ENCODE measurements at places on chromosomes 7 and 10.

GRCh38 chr10:95508730-95509129, 52.4 kb downstream of the SORBS1 start:
- no peak for DNase-seq

GRCh38 chr10:118342638-118343020, 505 bp upstream of the FAM204A start:
- no peak for DNase-seq

GRCh38 chr7:46291601-46292150, 370.6 kb upstream of the IGFBP3 start:
- peak; percentile 2 for DNase-seq

- DNase-seq = no peak
Observed at GRCh38 chr10:88234297-88234696, 348.8 kb downstream of the RNLS start.

GRCh38 chr7:66741-67140, 125.6 kb upstream of the FAM20C start:
- no peak for DNase-seq

DNA sequence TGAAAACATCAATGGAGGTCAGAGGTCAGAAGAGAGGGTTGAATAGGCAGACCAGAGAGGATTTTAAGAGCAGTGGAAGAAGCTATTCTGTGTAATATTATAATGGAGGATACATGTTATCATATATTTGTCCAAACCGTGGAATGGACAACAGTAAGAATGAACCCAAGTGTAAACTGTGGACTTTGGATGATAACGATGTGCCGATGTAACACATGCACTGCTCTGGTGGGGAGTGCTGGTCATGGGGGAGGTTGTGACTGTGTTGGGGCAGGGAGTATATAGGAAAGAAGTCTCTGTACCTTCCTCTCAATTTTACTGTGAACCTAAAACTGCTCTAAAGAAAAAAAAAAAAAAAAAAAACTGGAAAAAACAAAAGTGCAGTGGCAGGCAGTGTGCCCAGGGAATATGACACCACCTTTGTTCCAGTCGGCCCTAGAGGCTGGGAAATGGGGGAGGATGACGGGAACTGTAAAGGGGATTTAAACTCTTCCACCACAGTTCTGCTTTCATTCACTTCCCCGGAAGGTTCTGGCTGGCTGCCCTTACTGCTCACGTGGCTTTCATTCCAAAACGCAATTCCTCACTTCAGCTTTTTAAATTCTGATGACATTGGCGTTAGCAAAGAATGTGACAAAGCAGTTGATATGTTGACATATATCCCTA, 113.7 kb upstream of the ANKRD1 start:
- peak; percentile 8 for DNase-seq

DNA sequence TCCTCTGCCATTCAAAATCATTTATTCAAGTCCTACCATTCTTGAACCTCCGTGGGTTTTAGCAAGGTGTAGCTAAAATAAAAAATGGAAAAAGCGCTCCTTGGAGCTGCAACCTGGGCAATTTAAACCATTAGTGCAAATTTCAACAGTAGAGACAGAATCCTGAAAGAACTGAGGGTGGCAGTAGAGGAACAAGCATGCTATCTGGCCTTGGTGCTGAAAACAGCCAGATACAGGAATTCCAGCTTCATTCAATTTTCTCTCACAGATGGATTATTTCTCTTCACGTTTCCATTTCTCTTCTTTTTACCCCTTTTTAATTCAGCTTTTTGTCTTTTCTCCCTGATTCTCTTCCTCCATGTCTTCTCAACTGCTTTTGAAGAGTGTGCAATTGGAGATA, 77.7 kb downstream of the OTUD1 start:
- no peak for DNase-seq

DNA sequence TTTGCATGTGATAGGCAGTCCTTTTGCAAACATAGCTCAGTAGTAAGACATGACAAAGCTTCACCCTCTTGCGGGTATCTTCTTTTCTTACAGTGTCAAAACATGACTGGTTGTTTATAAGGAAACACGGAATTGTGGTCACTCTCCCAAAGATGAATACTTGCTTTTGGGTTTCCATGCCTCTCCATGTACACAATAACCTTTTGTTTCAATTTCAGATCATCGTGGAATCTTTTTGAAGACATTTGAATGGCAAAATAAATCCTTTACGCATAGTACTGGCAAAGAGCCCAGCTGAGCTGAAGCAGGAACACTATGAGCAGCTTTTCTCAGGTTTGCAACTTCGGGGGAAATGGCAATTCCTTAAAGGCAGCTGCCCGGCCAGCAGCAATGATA, 156.8 kb upstream of the FRMD4A start:
- no peak for DNase-seq

DNA sequence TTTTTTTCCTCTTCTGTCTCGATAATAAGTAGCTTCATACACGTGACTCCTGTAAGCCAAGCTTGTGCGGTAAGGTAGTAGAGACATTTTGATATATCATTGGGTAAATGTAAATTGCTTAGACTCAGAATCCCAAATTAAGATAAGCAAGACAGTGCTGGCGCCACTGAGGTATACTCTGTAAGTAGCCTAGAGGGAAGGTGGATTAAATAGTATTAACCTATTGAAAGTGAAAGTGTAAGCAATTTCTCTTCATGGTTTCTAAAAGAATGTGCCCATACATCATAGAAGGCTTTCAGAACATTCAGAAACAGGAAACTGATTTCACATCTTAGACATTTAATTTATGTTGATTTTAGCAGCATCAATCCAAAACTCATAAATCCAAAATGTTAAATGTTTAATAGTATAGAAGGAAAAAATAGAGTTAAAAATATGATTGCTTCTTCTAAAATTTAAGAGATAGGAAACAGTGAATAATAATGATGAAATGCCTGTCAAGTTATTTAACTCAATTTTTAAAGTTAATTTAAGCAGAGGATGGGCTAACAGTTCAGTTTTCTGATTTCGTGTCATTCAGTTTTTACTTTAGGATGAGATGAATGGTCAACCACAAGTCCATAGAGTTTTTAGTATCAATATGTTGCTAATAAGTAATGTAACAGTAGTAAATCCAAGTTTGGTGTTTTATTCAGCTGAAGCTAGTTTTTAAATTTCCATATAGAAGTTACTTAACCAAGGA, 36.8 kb downstream of the LRRC72 start:
- DNase-seq = no peak

DNA sequence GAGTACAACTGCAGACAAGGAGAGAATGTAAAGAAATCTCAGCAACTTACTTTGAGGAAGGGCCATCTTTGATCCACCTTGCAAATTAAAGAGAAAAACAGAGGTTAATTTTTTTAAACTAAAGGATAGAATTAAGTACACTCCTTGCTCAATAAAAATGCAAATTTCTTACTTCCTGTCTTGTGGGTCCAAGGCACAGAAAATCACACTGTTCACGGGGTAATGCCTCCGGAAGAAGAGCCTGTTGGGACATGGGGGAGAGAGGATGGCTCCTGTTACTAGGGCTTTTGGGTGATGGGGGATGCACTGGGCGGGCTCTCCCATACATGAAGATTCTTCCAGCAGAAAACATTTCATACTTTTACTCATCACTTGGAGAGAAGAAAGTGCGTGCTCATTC, 301.8 kb downstream of the TNS3 start:
- no peak for DNase-seq

- no peak for DNase-seq
Observed at GRCh38 chr7:128069373-128070364, 38.4 kb upstream of the LRRC4 start.

GRCh38 chr10:117346574-117346973, 28.7 kb downstream of the PDZD8 start:
- DNase-seq = no peak

GRCh38 chr7:55272328-55272727, 92.8 kb upstream of the LANCL2 start:
- no peak for DNase-seq

- peak; percentile 90 for DNase-seq
Observed at GRCh38 chr7:47458057-47458456, 123.9 kb downstream of the TNS3 start.

DNA sequence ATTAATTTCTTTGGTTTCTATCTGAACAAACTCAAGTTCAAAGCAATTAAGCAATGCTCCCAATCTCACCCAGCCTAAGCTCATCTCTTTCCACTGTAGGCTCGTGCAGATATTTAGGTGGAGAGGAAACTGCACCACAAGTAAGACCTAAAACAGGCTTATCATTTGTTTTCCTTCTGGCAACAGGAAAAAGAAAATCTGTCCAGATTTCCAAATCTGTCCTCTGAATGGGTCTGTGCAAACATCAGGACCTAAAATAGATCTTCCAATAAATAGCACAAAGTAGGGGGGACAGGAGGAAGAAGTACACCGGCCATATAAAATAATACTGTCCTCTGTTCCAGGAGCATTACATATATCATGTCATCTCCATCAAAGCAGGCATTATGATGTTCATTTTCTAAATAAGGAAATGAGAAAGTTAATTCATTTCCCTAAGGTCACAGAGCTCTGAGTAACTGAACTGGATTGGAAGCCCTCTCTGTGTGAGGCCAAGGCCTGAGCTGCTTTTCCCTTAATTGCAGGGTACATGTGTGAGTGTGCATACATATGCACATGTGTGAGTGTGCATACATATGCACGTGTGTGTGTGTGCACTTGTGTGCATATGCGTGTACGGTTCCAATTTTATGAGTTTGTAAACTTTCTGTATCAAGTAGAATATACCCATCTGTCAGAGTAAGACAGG, 92.8 kb upstream of the PARD3 start:
- DNase-seq = no peak

- no peak for DNase-seq
Observed at GRCh38 chr7:129689995-129690581, 78.6 kb downstream of the NRF1 start.

- no peak for DNase-seq
Observed at GRCh38 chr7:148468700-148469098, 121.9 kb upstream of the C7orf33 start.

GRCh38 chr10:28090506-28090905, 91.6 kb upstream of the ODAD2 start:
- DNase-seq = no peak

GRCh38 chr7:45294559-45294958, 137.0 kb downstream of the RAMP3 start:
- DNase-seq = no peak

DNA sequence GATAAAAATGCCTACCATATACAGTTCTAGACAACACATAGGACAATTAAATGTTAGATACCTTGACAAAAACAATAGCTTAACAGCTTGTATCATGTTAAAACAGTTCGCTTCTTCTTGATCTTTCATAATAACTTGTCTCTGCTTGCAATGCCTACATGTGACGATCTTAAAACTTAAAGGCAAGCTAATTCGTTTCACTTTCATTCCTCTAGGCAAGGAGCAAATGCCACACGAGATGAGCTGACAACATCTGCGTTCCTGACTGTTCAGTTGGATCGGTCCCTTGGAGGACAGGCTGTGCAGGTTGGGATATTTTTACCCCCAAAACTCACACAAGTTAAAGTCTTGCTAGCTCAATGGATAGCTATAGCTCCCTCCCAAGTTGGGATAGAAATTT, 51.6 kb upstream of the ARL4A start:
- no peak for DNase-seq

DNA sequence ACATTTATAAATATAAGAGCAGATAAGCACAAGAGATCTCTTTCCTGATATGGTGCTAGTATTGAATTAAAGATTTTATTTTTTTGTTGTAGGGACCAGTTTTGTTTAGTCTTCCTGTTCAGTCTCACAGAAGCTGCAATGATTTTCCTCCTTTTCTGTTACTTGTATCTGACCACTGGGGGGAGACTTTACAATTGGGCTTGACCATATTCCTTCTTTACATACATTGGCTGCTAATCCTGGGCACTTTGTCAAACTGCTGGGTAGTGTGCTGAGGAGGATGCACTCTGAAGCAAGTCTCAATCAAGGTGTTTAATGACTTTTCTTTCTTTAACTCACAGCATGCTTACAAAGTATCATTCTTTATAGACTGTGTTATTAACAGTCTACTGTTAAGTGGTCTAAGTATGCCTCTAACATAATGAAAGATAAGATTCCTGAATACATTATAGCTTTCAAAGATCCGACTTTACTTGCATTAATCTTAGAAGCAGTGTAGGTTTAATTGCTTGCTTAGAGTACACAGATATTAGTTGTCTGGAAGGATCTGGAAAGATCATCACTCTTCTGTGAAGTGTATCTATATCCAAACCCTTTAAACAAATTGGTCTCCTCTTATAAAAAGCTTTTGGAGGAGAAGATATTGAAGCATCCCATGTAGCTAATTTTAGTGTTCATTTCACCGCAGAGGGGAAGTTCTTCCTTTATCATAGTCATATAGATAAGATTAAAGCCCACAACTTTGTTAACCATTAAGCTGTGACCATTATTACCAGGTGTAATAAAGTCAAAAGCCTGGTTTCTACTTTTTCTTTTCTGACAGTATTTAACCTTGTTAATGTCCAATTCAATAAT, 3.1 kb downstream of the PALS2 start:
- DNase-seq = peak; percentile 46

DNA sequence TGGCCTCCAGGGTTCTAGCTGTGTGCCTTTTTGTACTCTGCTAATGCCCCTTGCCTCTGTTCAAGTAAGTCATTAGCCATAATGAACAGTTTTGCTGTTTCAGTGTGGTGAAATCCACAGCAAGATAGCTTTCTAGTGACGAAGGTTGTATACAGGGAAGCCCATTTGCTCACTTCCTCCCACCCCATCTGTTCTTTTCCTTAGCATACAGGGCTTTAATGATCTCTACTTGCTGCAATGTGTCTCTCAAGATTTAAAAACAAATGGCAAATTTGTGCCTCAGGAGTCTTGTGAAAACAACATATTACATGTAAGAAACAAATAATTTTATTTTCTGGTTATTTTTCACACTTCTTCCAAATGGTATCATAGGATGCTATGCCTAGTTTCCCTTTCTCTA, 243.2 kb downstream of the CDK14 start:
- no peak for DNase-seq

GRCh38 chr7:4204513-4205165, 477.5 kb upstream of the FOXK1 start:
- DNase-seq = no peak

GRCh38 chr7:55472928-55473725, 99.2 kb downstream of the VOPP1 start:
- DNase-seq = no peak

- DNase-seq = peak; percentile 84
Observed at GRCh38 chr7:3955751-3956696, 655.0 kb downstream of the SDK1 start.

DNA sequence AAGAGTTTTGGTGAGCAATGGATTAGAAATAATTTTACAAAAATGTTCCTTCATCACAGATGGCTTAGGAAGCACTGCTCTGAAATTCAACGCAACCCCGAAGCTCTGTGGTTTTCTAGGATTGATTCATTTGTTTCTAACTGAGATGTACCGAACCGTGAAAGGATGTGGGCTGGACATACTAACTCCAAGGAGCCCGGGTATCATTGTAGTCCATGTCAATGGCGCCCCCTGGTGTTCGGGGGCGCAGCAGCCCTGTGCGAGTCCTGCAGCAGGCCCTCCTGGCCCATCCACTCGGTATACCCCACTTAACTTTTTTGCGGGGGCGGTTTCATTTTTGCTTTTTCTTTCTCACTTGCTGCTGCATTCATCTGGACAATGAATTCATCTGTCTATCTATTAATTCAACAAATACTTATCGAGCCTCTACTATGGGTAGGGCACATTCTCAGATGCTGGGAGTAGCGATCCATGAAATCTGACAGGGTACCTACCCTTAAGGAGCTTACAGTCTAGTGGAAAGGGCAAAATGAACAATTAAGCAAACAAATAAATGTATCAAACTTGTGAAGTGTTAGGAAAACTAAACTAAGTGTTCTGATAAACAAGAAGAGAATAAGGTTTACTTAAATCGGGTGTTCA, 25.2 kb upstream of the ITPRID1 start:
- peak; percentile 55 for DNase-seq

GRCh38 chr10:100371482-100372027, 24.5 kb downstream of the SCD start:
- DNase-seq = no peak

Measured in MG63 (cell line).